Left renal pelvis (tissue), 4 donors: ENCODE measurements at places on chromosomes 4 and X. TPM values are rescaled to one million over a fixed set of nuclear protein-coding genes. Genes with fewer than 3 reads are reported as not detected.

DNA sequence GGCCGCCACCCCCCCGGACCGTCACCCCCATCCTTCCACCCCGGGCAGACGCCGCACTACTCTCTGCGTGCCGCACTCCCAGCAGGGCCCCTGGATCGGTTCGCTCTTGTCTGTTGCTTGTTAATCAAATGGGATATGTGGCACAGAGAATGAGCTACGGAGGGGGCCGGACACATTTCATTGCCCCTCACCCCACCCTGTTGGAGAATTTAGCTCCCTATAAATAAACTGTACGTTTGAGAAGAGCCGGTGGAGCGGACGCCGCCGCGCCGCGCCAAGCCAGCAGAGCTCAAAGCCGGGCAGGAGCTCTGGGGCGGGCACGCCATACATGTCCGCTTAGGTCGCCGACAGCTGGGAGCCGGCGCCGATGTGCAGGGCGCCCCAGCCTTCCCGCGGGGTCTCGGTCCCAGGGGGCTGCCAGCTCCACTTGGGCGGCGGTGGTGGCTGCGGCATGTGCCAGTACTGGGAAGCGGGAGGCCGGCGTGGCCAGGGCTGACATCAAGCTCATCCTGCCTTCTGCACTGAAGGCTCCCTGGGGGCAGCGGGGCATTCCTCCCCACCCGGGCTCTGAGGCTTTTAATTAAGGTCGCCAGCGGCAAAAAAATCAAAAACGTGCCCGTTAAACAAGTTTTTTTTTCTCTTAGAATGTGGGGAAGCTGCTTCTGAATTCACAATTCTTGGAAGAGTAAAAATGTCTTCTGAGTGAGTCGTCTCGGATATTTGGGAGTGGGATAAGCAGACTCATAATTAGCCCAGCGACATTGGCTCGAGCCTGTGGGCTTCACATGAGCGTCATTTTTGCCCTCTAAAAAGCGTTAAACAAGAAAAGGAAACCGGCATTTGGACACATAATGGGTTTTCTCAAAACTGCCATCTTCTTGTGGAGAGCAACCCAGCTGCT, 1.1 kb upstream of the PCDH19 start:
- no peak for DNase-seq

Gene FGF2
- polyA plus RNA-seq: 9.5 TPM

Gene ODAPH
- not detected for polyA plus RNA-seq

Gene ADAMTS3
- polyA plus RNA-seq: 9.8 TPM

Gene CTBP1
- 170 TPM for polyA plus RNA-seq

DNA sequence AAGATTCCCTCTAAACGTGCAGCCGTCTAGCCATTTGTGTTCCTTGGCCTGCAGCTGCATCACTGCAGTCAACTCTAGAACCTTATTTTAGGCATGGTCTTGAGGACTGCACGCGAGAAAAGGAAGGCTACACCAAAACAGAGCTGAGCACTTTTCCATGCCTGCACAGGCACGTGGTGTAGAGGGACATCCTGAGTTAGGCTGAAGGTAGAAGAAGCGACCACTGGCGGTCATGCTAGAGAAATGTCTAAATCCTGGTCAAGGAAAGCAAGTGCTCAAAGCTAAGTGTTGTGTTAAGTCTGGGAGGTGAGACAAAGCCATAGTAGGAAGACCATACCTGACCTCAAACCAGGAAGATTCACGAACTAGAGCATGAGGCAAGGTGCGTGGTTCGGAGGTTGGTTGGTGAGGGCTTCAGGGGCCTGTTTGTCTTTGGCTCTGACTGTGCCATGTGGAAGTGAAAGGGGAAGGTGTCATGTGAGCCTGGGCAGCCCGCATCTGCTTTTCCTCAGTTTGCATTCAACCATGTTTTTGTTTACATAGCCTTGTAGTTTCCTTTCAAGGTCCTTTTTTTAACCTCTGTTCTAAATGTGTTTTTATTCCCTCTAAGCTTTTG, 203.8 kb downstream of the AASDH start:
- no peak for DNase-seq

Gene DCAF4L1
- 0.05 TPM for polyA plus RNA-seq

Gene TMPRSS11F
- not detected for polyA plus RNA-seq

GRCh38 chrX:66045894-66046293, 6.0 kb upstream of the VSIG4 start:
- no peak for DNase-seq

GRCh38 chrX:12080265-12080664, 58.0 kb upstream of the FRMPD4 start:
- DNase-seq: no peak

GRCh38 chr4:127967141-127967775, 2.1 kb downstream of the ABHD18 start:
- no peak for DNase-seq

DNA sequence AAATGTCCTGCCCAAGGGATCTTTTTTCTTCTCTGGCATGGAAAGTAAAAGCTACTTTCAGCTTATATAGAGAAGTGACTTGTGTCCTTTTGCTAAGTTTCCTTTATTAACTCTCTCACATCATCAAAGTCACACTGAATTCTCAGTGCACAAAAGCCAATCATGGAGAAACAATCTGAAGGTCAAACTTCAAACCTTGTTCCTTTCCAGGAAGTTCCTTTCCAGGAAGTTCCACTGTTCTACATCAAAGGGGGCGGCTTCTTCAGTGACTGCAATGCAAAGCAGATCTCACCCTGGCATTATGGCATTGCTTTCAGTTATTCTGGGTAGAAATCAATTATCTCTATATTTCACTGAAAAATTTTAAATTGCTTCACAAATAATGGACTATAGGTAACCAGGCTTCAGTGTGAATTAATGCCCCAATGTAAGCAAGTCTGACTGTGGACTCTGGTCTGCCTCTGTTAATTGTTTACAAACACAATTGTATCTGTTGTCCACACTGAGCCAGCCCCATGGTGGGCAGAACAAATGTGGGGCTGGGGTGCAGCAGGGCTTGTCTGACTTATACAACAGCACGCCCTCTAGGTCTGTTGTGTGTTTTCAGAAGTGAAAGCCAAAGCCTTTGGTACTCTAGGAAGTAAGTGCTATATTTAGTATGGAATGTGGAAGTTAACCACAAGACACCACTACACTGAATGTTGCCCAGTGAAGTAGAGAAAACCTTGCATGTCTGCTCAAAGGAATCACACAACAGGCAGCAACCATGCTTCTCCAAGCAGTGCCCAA, 98.8 kb downstream of the CDS1 start:
- DNase-seq: peak; percentile 3

Gene GRPR
- 0.40 TPM for polyA plus RNA-seq

GRCh38 chrX:72100824-72101351, 30.8 kb downstream of the RTL5 start:
- DNase-seq: no peak

GRCh38 chr4:121898150-121898549, 27.9 kb upstream of the BBS7 start:
- no peak for DNase-seq

DNA sequence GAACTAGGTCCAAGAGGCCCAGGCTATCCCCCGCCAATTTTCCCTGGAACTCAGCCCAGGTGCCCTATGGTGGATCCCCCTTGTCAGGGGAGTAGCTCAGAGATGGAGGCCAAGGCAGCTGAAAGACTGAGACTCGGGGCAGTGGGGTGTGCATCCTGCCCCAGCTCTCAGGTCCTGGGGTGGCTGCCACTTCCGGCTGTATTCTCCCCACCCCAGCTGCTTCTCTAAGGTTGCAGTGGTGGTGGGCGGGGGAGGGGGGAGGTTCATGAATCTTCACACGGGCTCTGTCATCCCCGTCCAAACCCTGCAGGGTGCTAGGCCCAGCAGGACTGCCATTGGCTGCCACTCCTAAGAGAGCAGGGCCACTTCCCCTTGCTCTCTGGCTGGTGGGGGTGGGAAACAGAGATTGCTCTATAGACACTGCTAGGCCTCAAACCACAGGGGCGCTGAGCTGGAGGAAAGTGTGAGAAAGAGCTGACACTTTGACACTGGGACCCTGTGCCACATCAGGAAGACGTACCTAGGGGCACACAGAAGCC, 1.5 kb downstream of the SASH3 start:
- no peak for DNase-seq

DNA sequence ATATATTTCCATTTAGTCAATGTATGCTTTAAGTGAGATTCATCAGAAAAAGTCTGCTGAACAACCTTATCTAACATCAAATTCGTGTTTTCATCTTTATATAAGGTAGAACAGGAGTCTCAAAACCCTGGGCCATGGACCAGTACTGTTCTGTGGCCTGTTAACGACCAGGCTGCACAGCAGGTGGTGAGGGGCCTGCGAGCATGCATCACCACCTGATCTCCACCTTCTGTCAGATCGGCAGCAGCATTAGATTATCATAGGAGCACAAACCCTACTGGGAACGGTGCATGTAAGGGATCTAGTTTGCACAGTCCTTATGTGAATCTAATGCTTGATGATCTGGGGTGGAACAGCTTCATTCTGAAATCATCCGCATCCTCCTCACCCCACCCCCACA, 3.2 kb downstream of the CTSO start:
- DNase-seq: no peak

Gene ERVMER34-1
- polyA plus RNA-seq: 1.1 TPM

Gene ZNF330
- 57.2 TPM for polyA plus RNA-seq

Gene IL1RAPL1
- 2.5 TPM for polyA plus RNA-seq

DNA sequence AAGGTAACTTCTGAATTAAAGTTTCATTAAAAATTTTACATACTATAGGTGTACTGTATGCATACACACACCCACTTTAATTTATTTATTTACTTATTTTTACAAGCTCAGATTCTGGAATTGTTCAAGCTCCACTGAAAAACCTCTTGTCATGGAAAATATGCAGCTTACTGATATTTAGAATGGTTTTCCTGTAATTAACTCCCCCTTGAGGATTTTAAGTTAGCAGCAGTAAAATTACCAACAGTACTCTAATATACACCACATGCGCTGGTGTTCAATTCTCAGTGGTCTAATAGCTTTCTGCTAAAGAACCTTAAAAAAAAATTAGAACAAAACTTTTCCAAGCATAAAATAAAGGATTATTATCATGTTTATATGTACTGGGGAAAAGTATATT, 12.0 kb downstream of the MAB21L2 start:
- no peak for DNase-seq

GRCh38 chr4:72935462-72935861, 134.1 kb downstream of the COX18 start:
- DNase-seq: no peak

GRCh38 chrX:119672426-119672825, 20.5 kb downstream of the SEPTIN6 start:
- no peak for DNase-seq

Gene XKRX
- polyA plus RNA-seq: 0.40 TPM

DNA sequence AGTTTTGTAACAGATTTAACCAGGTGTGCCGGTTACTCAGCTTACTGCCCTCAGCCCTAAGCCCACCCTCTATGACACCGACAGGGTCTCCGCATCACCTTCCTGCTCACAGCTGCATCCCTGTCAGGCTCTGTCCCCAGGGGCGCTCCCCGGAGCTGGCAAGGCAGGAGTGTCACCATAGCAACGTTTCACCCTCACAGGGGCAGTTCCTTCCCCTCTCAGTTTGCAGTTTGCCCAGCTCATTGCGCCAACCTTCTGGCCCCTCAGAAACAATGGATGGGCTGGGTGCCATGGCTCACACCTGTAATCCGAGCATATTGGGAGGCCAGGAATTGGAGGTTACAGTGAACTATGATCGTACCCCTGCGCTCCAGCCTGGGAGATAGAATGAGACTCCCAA, 42.6 kb downstream of the RGS12 start:
- no peak for DNase-seq

Gene TMEM31
- polyA plus RNA-seq: 0.99 TPM

DNA sequence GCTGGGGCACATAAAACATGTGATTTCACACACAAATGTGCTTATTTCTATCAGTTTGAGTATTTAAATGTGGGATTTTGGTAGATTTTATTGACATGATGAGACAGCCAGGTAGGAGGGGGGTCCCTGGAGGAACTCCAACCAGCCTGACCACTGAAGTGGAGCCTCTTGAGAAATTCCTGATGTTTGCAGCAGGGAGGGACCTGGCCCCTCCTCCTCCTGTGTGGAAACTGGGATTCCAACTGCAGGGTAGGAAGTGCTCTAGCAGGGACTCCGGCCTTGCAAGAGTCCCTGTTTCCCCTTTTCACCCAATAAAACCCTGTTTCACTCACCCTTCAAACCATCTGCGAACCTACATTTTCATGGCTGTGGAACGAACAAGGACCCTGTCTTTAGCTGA, 2224.0 kb upstream of the AGA start:
- no peak for DNase-seq

GRCh38 chr4:47733302-47734175, 104.3 kb downstream of the CORIN start:
- no peak for DNase-seq

Gene HSFX3
- polyA plus RNA-seq: not detected

- no peak for DNase-seq
Observed at GRCh38 chr4:95546221-95546620, 2.6 kb downstream of the UNC5C start.

GRCh38 chr4:6971536-6972374, 62.1 kb downstream of the TBC1D14 start:
- DNase-seq: no peak

Gene SSX2B
- not detected for polyA plus RNA-seq

DNA sequence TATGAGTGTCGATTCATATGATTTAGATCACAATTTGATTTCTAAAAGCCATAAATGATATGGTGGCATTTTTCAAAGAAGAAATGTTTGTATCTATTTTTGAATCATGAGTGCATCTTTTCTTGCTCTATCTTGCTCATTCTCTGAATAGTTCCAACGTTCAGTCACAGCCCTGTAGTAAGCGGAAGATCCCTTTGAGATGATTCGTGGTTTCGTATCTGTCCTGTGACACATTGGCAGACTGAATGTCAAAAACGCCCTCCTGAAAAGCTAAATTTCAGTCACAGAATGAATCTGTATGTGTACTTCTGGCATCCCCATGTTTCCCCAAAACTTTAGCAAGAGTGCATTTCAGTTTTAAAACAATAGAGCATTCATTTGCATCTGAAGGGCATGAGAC, 1066.9 kb upstream of the TENM3 start:
- no peak for DNase-seq
